ENCODE measurements at places on chromosomes 7 and 10. TPM values are rescaled to one million over a fixed set of nuclear protein-coding genes. Genes with fewer than 3 reads are reported as not detected.

GRCh38 chr7:50409856-50410745 lies 40.0 kb downstream of the FIGNL1 start:
- DNase-seq: no peak

- no peak for DNase-seq
Measured at GRCh38 chr10:34794835-34795234, 20.3 kb downstream of the PARD3 start.

OGDHL gene
- 1.3 TPM for total RNA-seq

DNA sequence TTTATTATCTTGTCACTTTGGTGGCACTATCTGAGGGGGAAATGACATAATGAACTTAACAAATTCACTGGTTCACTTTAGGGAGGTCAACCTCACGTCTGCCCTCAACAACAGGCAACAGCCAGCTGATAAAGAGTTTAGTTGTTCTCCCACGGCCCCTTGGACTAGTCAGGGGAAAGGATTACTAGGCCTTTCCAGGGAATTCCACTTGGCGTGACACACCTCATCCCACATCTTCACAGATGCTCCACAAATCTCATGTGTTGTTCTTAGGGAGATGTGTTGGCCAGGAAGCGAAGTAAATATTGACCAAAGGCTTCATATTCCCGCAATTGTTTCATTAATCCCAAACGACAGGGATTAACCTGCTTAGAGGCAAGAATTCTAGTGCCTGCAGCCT lies 183.5 kb upstream of the CDCA7L start:
- no peak for DNase-seq

TSPAN33 gene
- total RNA-seq: 5.4 TPM

Data from Panc1 (cell line).